ENCODE measurements at places on chromosomes 5 and 9.

DNA sequence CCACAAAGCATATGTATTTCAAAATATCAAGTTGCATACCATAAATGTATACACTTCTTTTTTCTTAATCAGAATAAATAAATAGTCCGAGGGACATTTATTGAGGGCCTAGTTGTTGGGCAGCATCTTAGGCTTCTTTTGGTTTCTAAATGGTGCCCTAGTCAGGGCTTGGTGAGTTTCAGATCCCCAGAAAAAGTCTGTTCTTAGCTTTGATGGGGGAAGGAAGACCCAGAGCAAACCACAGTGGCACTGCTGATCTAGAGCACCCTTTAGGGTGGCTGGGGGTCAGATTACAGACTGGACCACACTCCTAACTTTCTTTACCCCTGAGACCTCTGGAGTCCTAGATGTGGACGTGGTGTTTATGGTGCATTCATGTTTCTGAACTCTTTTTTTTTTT, 97.8 kb downstream of the C9orf152 start:
- DNase-seq, result no peak

GRCh38 chr9:10371824-10372223, 241.0 kb downstream of the PTPRD start:
- DNase-seq, result no peak

- peak; percentile 34 for DNase-seq
Measured at GRCh38 chr5:177595991-177596774, 3.7 kb upstream of the B4GALT7 start.

GRCh38 chr9:80698725-80699410, 990.5 kb downstream of the TLE1 start:
- DNase-seq, result no peak

- peak; percentile 57 for DNase-seq
Measured at GRCh38 chr9:134163371-134164196, 780 bp downstream of the RNU6ATAC start.

GRCh38 chr5:95731571-95732554, 727 bp downstream of the RHOBTB3 start:
- peak; percentile 47 for DNase-seq

DNA sequence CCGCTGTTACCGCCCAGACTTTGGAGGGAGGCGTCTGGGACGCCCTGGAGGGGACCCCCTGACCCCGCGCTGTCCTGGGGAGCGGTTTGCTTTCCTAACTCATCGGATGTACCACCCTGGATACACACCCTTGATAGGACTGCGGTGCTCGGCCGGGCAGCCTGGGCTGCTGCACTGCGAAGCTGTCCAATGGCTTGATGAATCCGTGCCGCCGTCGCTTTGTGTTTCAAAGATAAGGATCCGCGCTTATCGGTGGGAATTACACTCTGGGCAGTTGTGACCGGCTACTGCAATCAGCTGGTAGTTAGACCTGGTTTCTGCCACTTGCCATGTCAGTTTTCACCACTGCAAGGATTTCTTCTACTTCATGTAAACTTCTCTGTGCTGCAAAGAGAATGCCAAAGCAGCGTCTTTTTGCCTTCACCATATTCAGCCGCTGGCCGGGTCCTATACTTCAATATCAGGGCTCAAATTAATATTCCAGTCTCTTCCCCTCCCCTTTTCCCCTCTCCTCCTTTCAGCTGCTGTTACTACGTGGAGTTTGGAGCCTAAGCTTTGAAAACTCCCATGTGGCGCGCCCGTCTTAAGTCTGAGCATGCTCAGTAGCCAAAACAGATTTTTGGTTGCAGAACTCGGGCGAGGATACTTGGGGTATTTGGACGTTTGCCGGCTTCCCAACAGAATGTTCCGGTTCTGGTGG, 727 bp downstream of the SMAD5 start:
- DNase-seq, result peak; percentile 55

DNA sequence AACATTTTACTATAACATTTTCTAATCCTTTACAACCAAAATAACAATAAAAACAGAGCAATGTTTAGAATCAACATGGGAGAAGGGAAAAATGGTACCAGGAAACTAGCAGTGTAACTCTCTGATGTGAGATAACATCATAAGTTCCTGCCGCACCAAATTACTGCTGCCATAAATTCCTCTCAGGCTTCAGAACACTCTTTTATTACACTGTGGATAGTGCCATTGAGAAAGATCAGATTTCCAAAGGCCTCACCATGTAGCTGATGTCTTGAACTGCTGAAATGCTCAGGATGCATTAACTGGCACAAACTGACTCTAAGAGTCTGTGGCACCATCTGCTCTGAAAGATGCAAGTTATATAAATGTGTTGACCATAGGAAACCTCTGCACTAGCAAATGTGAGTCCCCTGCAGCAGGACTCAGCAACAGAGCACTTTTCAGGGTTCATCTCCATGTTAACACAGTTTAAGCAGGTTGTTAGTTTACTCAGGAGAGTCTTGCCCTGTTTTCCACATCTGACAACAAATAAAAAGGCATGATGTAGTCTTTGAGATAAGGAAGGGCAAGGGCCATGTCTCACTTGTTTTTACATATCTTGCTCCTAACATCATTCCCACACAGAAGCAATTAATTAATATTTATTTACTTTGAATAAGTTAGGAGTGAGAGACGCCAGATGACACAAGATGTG, 218.1 kb downstream of the CETN3 start:
- no peak for DNase-seq

- peak; percentile 17 for DNase-seq
Measured at GRCh38 chr5:129172580-129172979, 78.0 kb downstream of the ISOC1 start.

DNA sequence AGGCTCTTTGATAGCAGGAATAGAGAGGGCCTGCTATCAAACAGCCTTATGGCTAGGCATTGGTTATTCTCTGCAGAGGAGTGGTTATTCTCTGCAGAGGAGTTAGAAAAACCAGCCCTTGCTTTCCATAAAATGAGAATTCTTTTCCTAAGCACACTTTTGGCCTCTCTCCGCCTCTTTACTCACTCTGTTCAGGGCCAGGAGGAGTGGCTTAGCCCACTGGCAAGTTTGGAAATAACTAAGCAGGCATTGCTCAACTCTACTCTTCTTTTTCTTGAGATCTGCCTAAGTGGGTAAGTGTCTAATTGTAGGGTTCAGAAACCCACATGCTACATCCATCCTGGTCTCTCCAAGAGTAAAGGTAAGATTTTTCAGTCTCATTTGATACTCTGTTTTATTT, 341.7 kb downstream of the KIAA0825 start:
- DNase-seq, result no peak

- peak; percentile 85 for DNase-seq
Measured at GRCh38 chr9:107638521-107639310, 149.1 kb upstream of the KLF4 start.

DNA sequence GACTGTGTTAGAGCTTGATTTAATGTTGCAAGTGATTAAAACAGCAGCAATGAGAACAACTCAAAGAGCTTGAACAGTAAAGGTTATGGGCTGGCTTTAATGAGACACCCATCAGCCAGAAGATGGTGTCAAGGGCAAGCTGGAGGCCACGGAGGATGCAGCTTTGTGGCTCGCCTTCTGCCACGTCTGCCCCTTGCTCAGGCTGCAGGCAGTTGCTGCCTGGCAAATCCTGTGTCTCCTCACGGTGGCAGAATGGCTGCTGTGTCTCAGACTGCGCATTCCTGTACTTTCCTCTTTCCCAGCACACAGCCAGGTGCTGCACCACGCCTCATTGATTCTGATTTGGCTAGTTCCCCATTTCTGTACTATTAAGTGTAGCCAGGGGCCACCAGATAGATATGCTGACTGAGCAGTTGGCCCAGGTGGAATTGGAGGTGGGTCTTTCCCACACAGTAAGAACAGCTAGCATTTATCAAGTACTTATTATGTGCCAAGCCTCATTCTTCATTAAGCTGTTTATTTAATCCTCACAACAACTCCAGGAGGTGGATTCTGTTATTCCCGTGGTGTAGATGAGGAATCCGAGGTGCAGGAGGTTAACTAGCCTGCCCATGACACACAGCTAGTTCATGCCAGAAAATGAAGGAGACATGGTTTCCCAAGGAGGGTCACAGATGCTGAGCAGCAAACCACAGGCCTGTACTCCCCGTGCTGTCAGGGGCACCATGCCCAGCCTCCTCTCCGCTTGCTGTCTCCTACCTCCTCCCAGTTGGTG, 3.5 kb downstream of the NXNL2 start:
- no peak for DNase-seq

All from fibroblast of skin of scalp (primary cell).